ENCODE measurements at places on chromosomes 4 and X.

- DNase-seq: peak; percentile 71
These were observed 19.0 kb downstream of the HADH start for GRCh38 chr4:108008721-108009120.

- DNase-seq: no peak
These were observed 35.5 kb downstream of the RNF212 start for GRCh38 chr4:1077711-1078477.

DNA sequence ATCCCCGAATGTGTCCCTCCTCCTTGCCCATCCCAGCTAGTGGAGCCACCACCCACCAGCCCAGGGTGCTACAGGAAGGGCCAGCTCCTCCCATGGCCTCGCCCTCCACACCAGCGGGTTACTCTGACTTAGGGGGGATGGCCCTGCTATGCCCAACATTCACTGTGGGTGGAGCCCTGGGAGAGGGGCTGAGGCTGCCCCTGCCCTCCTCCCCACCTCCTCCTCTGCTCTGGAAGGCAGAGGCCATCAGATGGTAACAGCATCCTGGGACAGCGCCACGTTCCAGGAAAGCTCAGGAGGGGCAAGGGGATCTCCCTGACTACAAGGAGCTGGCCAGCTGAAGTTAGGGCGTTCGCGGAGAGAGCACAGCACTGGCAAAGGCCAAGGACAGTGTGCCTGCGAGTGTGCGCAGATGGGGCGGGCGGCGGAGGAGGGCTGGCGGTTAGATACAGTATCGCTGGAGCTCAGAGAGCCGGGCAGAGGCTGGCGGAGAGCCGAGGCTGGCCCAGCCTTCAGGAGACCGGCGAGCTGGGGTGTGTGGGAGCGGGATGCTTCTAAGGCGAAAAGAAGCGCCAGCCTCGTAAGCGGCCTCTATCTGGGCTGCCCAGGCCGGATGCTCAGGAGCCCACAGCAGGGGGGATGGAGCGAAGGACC lies 1.5 kb downstream of the JAKMIP1 start:
- DNase-seq: peak; percentile 2

DNA sequence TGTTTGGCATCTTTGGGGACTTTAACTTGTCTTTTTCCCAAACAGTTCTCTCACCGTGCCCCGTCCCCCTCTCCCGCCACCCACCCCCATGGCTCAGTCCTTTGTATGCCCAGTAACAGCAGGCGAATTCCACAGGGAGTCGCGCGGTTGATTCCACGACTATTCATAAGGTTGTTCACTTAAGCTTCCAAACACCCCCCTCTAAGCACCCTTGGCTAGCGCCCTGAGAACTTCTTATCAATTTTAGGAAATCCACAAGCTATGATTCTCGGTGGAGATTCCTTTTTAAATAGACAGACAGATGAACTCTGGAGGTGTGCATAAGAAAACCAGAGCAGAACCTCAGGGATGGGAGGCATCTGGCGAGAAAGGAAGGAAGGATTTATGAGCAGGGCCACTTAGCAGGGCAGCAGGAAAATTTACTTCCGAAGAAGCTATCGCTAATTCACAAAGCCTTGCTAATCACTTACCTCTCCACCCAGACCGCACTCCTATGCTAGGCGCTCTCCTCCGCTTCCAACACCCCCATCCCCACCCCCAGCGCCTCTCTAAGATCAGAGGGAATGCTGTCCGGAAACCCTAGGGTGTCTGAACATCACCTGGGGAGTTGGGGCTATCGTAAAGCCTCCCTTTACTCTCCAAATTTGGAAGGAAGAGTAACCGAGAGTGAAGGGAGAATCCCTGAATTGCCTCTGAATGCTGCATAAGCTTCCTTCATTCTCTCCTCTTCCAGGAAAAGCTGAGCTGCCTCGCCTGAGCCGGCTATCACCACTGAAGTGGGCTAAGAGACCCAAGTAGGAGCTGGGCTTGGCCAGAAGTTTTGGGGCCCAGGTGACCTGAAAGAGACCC lies 1.7 kb downstream of the UNC5C start:
- DNase-seq: no peak

DNA sequence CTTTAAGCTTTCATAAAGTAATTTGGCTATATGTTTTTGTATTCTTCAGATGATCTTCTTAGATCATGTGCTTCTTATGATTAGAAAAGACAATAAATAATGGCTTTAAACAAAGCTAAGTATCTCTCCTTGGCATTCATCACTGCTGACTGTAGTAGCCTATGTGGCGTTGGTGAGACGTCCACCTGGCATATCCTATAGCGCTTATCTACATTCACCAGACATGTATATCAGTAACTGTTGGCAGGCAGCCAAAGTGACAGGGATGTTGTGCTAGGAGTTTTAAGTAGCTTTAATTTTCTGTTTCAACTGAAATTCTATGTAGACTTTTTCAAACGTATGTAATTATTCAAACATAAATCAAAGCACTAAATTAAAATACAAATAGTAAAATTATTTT lies 276.4 kb downstream of the IL15 start:
- no peak for DNase-seq

GRCh38 chr4:132513491-132513890 lies 635.6 kb upstream of the PCDH10 start:
- DNase-seq: no peak

DNA sequence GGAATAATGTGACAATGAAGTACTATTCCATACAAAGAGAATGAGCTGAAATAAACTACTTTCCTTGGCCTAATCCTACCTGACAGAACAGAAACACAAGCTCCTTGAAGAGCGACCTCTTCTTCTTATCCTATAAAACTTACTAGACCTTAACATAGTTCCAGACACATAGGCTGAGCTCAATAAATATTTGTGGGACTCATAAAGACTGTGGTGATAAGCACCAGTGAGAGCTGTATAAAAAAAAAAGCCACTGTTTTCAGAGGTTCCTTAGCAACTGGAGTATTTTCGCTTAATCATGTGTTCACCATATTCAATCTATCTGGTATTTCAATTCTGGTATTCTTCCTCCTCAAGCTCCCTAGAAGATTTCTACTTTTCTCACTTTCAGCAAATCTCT lies 1129.6 kb downstream of the STPG2 start:
- peak; percentile 2 for DNase-seq

DNA sequence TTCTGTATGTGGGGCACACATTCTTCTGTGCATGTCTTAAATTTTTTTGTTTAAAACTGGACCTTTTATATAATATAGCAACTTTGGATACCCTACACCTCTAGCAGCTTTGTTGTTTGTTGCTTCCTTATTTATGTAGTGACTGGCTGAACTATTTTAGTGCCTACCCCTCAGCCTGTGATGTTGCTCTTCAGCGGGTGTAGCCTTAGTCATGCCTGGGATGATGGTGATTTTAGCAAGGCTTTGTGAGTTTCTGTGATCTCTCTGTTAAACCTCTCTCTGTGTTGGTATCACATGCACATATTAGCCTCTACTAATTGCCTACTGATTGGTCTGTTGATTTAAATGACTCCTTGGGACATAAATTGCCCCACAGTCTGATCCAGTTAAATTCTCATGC lies 22.8 kb downstream of the USP9X start:
- DNase-seq: no peak

DNA sequence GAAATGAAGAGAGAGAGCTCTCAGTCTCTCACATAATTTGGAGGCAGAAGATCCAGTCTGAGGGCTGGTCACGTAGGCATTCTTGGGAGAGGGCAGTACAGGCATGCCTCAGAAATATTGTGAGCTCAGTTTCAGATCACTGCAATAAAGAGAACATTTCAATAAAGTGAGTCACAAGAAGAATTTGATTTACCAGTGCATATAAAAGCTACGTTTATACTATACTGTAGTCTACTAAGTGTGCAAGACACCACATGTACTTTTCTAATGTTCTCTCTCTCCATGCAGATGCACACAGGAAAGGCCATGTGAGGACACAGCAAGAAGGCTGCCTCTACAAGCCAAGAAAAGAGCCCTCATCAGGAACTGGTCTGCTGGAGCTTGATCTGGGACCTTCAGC lies 583.5 kb upstream of the FAT1 start:
- DNase-seq: no peak

- DNase-seq: peak; percentile 91
These were observed 11.3 kb upstream of the YTHDC1 start for GRCh38 chr4:68361146-68361589.

DNA sequence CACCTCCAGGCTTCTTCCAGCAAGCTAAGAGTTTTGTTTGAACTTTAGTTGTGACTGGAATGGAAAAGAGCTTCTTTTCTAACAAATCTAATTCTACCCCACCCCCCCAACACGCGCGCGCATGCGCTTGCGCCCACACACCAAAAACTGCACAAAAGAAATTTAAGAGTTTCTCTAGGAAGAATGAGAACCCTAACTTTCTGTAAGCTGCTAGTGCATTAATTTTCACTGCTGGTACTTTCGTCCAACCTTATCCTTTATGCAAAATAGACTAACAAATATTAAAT lies 9.0 kb upstream of the INTU start:
- DNase-seq: peak; percentile 26

DNA sequence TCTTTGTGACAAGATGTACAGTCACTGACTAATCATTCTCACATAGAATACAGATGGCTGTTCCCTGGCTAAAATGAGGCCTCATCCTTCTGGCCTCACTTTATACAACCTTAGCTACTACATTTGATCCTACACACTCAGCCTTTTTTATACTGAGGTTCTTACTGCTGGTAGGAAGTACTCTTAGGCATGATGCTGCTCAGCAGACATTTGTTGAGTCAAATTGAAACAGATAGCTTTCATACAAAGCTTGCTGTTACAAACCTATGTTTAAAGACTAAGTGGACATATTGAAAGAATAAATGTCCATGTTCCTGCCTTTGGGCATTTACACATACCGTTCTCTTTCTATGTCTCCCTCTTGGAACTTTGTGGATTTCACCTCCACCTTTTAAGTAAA lies 154.9 kb downstream of the NPFFR2 start:
- no peak for DNase-seq

DNA sequence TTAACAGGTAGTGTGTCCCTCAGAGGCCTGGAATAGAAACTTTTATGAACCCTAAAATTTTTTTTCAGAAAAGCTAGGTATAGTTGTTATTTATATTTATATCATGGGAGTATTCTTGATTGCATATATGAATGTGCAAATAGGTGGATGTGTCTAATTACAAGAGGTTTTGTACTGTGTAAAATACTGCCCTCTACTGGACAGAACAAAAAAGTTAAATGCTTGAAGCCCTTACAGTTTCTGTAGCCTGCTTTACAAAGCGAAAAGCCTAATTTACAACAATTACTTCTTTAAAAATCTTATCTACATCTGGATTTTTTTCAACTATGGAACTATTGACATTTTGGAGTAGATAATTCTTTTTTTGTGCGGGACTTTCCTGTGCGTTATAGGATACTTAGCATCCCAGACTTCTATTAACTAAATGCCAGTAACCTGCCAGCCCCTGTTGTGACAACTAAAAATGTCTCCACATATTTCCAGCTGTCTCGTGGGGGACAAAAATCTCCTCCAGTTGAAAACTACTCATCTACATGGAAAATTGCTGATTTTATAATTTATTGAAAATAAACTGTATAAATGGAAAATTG lies 35.1 kb downstream of the ENPEP start:
- peak; percentile 64 for DNase-seq

DNA sequence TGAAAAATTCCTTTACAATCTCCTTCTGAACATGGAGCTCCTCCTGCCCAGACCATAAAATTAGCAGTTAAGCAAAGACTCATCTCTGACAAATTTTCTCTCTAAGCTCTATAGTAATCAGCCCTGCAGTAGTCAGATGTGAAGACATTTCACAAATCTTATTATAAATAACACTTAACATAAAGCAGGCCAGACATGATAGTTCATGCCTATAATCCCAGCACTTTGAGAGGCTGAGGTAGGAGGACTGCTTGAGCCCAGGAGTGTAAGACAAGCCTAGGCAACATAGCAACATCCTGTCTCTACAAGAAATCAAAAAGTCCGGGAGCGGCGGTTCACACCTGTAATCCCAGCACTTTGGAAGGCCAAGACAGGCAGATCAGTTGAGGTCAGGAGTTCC lies 29.9 kb downstream of the TRMT2B start:
- no peak for DNase-seq

GRCh38 chr4:159937595-159937994 lies 834.7 kb downstream of the RAPGEF2 start:
- no peak for DNase-seq

GRCh38 chr4:90207887-90208454 lies 80.8 kb downstream of the CCSER1 start:
- no peak for DNase-seq

GRCh38 chr4:113069212-113069892 lies 19.9 kb downstream of the ANK2 start:
- peak; percentile 69 for DNase-seq

DNA sequence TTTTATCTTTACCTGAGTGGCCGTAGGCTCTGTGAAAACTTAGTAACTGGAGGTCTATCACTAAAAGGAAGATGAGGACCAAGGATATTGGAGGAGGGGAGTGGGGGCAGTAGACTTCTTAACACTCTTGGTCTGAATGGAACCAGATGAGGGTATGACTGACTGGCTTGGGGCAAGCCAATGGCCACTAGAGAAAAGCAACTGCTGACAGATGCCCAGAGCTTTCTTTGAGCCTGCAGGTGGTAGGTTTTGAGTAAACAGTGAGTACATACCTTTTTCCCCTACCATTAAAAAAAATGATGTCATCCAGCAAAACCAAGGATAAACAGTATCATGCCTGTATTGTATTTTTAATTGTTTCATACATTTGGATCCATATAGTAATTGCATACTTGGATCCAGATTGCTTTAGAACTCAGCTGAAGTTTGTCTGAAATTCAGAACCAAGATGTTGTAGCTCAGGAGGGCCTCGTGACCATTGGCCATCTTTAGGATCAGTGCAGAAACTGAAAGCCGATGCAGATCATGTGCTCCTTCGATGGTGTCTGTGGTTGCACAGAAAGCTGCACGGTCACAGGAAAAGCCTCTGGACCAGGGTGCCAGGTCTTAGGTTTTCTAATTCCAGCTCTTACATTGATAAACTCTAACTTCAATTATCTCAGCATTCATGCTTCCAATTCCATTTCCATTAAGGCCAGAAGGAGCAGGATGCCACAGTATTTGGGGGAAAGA lies 131.0 kb downstream of the PDGFRA start:
- DNase-seq: no peak
